Hematopoietic multipotent progenitor cell treated with erythropoietin and hydrocortisone succinate and interleukin-3 and kit ligand, for 6 days (in vitro differentiated cells): ENCODE measurements at places on chromosomes 3 and 15.

DNA sequence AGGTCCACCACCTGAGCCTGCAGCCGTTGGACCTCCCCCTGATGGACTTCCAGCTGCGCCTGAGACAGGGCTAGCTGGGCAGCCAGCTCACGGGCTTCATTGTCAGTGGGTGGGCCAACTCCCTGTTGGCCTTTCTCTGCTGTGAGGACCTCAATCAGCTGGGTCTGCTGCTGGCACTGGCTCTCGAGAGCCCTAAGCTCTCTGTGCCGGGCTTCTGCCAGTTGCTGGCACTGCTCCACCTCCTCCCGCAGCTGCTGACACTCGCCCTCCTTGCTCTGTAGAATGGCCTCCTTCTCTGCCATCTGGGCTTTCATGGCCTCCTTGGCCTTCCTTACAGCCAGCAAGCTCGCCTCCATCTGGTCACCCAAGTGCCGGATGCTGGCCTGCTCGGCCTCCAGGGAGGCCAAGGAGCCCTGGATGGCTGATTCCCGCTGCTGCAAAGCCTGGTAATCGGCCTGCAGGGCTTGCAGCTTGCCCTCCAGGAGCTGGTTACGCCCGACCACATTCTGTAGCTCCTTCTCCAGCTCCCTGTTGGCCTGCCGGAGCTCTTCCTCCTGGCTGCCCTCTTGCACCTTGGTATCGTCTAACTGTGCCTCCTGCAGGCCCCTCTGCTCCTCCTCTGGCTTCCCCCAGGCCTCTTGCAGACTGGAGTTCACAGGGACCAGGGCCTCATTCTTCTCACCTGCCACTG is 23.8 kb downstream of the CXCR6 start:
- DNase-seq, result no peak

DNA sequence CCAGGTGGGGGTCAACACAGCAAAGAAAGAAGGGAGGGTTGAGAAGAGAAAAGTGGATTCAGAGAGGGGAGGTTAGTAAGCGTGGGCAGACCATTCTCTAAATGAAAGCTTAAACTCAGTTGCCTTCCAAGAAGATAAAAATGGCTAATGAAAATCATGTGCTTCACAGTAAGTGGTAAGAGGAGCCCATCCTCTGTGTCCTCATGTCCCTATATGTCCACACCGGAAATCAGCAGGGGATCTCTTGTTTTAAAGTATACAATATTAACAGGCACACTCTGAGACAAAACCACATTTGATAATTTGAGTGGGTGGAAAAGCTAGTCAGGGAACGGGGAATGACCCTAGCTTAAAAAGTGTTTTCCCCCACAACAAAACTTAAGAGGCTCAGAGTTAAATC is 4.4 kb upstream of the FOXP1 start:
- DNase-seq, result no peak

- no peak for DNase-seq
These were observed 59.9 kb downstream of the FOXP1 start for GRCh38 chr3:71523628-71524027.

GRCh38 chr3:30655187-30655812 is 48.9 kb downstream of the TGFBR2 start:
- DNase-seq, result no peak

- peak; percentile 19 for DNase-seq
These were observed 153.8 kb downstream of the SPATA16 start for GRCh38 chr3:172987273-172987672.

- DNase-seq, result no peak
These were observed 331.1 kb downstream of the FOXP1 start for GRCh38 chr3:71252466-71252865.

GRCh38 chr3:53739966-53740365 is 106.3 kb downstream of the CHDH start:
- no peak for DNase-seq

DNA sequence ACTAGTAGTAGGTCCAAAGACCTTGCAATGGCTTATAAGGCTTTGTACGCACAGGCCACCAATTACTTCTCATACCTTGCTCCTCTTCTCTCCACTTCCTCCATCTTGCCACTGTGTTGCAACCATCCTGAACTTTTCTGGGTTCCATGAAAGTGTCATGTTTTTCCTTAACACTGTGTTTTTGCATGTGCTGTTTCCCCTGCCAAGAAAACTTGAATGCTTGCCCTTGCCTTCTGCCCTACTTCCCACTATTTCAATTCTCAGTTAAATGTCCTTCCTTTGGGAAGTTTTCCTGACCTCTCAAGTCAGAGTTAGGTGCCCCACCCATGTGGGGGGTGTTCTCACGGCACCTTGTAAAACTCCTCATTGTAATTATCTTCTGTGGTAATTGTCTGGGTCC is 182.8 kb downstream of the THRB start:
- DNase-seq, result no peak

GRCh38 chr3:79236496-79236895 is 531.3 kb downstream of the ROBO1 start:
- DNase-seq, result no peak

DNA sequence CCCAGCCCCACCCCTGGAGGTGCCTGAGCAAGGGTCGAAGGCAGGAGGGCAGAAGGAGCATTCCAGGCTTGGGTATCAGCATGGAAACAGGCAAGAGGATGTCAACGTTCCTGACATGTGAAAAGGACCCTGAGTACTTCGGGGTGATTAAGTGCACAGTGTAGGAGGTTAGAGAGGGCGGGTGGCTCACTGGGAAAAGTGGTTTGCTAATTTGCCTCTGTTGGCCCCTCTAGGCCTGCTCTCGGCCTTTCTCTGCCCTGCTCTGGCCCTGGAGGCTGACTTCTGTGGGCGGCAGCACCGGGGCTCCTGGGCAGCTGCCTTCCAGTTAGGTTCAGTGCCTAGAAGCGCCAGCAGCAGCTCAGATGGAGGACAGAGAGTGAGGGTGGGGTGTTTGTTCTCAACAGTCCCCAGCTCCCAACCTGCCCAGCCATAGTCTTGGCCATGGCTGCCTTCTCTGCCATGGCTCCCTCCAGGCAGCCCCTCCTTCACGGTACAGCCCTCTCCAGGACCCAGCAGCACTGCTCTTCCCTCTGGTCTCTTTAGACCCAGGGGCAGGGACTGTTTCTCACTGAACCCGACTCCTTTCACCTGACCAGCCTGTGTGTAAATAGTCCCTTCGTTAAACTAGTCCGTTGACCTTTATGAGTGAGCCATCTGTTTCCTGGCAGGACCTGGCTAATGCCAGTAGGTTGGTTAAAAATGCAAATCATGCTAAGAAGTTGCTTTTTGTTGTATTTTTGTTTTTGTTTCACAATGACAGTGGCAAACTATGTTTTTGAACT is 107.1 kb upstream of the TPM1 start:
- no peak for DNase-seq
